ENCODE measurements at places on chromosomes 16 and 17.
A peak's percentile ranks its signal among the peaks of the same experiment; 100 is the strongest.

DNA sequence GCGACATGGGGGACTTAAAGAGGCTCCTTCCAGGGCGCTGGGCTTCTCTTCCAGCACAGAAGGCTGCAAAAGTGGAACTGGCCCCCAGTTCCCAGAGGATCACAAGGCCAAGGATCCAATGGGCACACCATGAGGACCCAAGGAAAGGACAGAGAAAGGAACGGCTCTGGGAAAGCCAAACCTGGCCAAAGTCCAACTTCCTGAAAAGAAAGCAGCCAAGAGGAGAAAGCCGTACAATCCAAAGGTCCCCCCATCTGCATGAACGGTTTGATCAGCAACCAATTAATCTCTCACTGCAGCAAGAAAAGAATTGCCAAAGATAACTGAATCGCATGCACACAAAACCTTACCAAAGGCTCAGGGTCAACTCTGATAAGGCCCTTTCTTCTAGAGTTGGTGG is 19.8 kb upstream of the ICAM2 start:
- DNase-seq = no peak

DNA sequence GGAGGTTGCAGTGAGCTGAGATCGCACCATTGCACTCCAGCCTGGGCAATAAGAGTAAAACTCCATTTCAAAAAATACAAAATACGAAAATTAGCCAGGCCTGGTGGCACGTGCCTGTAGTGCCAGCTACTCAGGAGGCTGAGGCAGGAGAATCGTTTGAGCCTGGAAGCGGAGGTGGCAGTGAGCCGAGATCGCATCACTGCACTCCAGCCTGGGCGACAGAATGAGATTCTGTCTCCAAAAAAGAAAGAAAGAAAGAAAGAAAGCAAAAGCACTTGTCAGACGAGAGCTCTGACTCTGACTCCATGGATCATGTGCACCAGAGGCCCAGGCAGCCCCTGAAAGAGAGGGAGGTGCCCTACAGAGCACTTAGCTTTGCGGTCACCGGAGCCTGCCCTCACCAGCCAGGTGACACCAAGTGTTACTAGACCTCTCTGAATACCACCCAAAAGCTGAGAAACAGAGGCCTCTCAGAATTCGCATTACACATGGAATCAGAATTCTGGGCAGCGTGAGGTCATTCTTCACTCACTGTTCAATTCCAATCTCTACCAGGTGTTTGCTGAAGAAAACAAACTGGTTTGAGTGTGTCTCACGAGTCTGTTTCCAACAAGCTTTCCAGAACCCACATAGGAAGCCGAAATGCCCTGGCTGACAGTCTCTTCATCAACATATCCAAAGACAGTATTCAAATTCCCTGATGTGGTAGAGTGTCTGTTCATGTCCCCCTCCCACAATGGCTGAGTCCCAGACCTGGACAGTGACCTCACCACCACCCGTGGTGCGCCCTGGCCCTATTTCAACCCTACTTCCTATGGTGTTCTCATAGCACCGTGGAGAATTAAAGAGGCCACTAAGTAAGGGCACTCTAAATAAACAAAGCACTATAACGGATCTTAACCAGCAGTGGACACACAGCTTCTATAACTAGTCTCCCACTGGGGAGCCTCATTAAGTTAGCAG is 1.5 kb downstream of the FLCN start:
- no peak for DNase-seq

DNA sequence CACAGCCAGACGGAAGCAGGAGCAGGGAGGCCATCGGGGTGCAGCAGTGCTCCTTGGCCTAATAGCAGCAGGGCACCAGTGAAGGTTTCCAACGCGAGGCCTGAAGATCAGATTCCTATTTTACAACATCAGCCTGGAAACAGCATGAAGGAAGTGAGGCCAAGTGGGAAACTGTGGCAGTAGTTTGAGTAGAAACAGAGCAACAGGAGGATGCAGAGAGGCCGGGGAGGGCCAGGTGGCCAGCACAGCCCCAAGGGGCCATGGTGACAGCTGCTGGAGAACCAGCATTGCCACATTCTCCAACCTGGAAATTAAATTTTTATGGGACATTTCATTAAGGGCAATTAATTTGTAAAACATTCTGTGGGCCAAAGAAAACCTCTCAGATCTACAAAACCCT is 3.4 kb upstream of the ANKRD11 start:
- no peak for DNase-seq

DNA sequence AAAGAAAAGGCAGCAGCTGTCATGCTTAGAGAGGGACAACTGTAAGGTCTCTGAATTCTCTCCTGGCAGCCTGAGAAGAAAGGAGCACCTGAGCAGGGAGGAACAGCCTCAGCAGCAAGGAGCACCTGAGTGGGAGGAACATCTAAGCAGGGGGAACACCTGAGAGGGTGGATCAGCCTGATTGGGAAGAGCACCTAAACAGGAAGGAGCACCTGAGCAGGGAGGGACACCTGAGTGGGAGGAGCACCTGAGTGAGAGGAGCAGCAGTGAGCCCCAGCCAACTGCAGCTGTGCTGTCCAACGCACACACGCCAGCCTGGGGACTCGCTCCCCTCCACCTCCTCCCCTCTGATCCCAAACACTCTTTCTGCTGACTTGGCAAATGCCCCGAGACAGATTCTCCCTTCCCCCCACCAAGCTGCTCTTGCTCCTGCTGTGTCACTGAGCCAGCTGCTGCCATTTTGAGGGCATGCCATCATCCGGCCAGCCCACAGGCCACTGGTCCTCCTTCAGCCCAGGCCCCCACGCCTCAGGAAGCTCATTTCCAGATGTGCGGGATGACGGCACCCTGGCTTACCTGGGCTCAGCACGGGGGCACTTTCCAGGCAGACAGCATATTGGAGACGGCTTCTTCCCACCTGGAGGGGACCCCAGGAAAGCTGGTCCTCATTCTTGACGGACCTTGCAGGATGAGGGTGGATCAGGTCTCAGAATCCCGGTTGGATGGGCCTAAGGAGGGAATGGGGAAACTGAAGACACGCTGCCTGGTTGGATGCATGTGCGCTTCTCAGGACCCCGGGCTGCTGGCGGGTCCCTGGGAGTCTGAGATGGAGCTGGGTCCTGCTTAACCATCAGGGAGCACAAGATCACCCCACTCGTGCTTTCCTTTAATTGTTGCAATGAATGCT is 57.7 kb upstream of the RBFOX3 start:
- DNase-seq = no peak

GRCh38 chr16:89842471-89843408 is 14.5 kb downstream of the SPIRE2 start:
- no peak for DNase-seq

DNA sequence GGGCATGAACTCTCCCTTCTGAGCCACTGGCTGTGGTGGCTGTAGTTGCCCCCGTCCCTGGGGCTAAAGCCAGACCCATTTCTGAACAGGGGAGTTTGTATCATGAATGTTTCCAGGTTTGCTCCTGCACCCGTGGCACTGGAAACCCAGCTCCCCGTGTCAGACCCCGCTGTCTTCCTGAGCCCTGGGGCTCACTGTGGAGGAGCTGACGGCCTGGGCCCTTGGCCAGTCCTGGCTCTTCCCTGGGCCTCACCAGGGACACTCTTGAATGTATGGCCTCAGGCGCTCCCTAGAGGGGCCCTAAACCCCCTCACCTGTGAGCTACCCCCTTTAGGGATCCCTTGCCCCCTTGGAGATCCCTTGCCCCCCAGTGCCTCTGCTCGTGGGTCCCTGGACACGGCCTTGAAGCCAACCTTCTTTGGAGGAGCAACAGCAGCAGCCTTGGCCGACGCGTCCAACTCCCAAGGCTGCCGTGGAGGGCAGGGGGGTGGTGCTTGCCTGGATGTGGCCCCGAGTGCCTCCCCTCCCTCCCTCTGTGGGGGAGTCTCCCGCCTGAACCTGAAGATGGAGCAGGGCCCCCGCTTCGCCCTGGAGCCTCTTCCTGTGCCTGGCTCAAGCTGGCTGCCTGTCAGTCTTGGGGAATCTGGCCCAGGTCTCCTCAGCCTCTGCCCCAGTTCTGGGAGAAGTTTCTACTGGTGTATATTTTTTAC is 15.9 kb downstream of the CASKIN2 start:
- DNase-seq = peak; percentile 83

Data from ovary (tissue), 10 donors.